Activated naive CD8-positive, alpha-beta T cell treated with anti-CD3 and anti-CD28 coated beads for 36 hours (primary cell): ENCODE measurements at places on chromosomes 12 and 14. TPM values are rescaled to one million over a fixed set of nuclear protein-coding genes. Genes with fewer than 3 reads are reported as not detected.

GRCh38 chr12:118315821-118316220 is 56.9 kb downstream of the TAOK3 start:
- H3K27ac ChIP-seq = no peak overlapping the region
- H3K4me1 ChIP-seq = peaks cover 24% of the 10 kb centered on the region
- H3K36me3 ChIP-seq = peaks cover 23% of the 10 kb centered on the region
- no peaks in the 10 kb centered on the region for H3K27me3 ChIP-seq
- DNase-seq = no peak
- H3K4me3 ChIP-seq = no peak overlapping the region

GRCh38 chr12:99436584-99436983 is 211.0 kb upstream of the GARIN6 start:
- H3K4me3 ChIP-seq = no peak overlapping the region
- H3K36me3 ChIP-seq = no peaks in the 10 kb centered on the region
- H3K27me3 ChIP-seq = no peaks in the 10 kb centered on the region
- no peaks in the 10 kb centered on the region for H3K4me1 ChIP-seq

NOC4L gene
- total RNA-seq = 59.2 TPM

DNA sequence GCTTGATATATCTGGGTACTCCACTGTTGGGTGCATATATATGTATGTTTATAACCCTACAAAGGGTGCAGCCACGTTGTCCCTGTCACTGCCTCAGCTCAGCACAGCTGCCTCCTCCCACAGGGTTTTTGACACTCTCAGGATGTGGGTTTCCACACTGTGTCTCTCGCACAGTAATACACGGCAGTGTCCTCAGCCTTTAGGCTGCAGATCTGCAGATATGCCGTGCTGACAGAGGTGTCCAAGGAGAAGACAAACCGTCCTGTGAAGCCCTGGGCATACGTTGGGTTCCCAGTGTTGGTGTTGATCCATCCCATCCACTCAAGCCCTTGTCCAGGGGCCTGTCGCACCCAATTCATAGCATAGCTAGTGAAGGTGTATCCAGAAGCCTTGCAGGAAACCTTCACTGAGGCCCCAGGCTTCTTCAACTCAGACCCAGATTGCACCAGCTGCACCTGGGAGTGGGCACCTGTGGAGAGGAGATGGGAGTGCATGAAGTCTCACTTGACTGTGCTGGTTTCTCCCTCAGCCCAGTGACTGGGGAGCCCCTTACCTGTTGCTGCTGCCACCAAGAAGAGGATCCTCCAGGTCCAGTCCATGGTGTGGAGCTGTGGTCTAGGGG is 498.7 kb downstream of the TMEM121 start:
- peaks cover 7% of the 10 kb centered on the region for H3K27me3 ChIP-seq
- H3K4me1 ChIP-seq = peaks cover 30% of the 10 kb centered on the region
- H3K27ac ChIP-seq = no peak overlapping the region
- peaks cover 10% of the 10 kb centered on the region for H3K36me3 ChIP-seq

DNA sequence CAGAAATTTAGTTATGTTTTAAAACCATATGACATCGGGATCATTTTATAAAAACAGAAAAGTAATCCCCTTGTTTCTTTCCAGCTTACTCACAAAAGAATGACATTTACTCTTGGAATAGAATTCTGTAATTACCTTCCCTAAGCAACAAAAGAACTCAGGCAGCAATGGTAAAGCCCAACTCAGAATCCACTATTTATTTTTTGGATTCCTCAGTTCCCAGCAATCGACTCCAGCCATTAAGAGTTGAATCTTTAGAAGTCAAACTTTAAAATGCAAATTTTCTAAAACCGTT is 65.9 kb downstream of the FOXN3 start:
- peaks cover 55% of the 10 kb centered on the region for H3K36me3 ChIP-seq
- peak overlapping the region; percentile 98 for H3K27ac ChIP-seq
- DNase-seq = no peak

GRCh38 chr14:54446161-54446693 is 5.1 kb upstream of the CNIH1 start:
- H3K27me3 ChIP-seq = no peaks in the 10 kb centered on the region
- DNase-seq = no peak
- H3K36me3 ChIP-seq = no peaks in the 10 kb centered on the region
- no peak overlapping the region for H3K4me3 ChIP-seq

PLEKHD1 gene
- not detected for total RNA-seq

DNA sequence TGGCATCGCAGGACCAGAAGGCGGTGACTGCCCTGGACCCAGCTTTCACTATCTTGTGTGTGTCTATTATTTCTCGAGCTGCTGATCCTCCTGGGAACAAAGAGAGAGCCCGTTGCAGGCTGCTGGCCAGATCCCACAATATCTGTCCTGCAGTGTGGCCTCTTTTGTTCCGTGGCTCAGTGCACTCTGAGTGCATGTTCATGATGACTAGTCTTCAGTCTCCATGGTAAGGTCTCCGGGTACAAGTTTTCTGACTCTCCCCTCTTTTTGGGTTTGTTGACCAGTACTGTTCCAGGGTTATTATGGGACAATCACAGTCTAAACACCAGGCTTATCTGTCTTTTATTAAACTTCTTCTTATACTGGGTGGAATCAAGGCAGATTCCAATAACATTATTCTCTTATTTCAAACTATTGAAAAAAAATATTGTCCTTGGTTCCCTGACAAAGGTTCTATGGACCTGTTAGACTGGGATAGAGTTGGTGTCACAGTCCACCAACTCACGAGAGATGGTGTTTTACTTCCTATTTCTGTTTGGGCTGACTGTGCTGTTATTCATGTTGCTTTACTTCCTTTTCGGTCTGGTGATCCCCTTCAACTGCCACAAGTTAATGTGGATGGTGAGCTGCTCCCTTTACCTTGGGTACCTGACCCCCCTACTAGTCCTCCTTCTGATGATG is 192.9 kb upstream of the ALG10B start:
- peaks cover 22% of the 10 kb centered on the region for H3K27me3 ChIP-seq
- no peaks in the 10 kb centered on the region for H3K36me3 ChIP-seq
- no peak overlapping the region for H3K27ac ChIP-seq
- DNase-seq = no peak
- peaks cover 2% of the 10 kb centered on the region for H3K4me1 ChIP-seq

DNA sequence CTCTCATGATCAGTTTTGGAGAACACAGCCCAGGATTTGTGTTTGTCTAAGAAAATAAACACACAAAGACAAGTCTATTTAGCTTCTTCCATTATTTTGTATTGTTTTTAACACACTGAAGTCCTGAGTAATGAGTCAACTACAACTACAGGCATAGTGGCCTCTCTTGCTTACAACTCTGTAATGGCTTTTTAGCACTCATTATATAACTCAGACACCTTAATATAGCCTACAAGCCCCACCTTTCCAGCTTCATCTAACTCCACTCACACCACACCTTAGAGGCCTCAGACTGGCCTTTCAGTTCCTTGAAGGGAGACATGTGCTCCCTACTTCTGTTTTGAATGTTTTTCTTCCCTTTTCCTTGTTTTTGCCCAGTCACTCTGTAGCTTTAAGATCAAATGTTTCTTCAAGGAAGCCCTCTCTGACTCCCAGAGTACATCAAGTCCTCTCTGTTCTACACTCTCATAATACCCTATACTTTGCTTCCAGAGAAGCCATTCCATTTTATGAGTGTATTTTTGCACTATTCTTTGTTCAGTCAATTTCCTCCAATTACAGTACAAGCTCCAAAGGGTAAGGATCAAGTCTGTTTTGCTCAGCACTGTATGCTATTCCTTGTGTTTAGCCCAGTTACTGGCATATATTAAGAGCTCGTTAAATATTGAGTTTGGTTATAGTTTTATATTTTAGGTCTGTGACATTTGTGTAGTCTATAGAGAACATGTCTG is 233.6 kb upstream of the ARHGAP5 start:
- H3K27ac ChIP-seq = no peak overlapping the region
- peaks cover 26% of the 10 kb centered on the region for H3K36me3 ChIP-seq
- H3K27me3 ChIP-seq = no peaks in the 10 kb centered on the region
- H3K4me1 ChIP-seq = no peaks in the 10 kb centered on the region
- DNase-seq = no peak

TMEM179 gene
- not detected for total RNA-seq

DNA sequence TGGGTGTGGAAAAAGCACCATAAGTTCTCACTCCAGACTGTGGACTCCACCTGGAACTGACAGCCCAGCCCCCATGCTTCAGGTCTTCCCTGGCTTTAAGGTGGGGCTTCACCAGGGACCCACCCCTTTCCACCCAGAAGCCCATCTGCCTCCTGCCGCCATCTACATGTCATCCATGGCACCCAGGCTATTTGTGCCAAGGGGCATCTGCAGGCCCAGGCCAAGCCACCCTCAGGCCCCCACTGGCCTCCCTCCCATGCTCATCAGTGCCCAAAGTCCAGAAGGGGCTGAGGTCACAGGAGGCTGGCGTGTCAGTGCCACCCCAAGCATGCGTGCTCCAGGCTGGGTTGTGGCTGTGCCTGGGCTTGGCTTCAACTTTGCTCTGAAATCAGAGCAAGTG is 212.2 kb upstream of the DIO3 start:
- no peaks in the 10 kb centered on the region for H3K4me1 ChIP-seq
- H3K27ac ChIP-seq = no peak overlapping the region
- no peak for DNase-seq
- no peaks in the 10 kb centered on the region for H3K36me3 ChIP-seq

GRCh38 chr14:105223770-105224544 is 24.4 kb upstream of the BTBD6 start:
- H3K27ac ChIP-seq = no peak overlapping the region
- no peak overlapping the region for H3K4me3 ChIP-seq
- no peak for DNase-seq
- peaks cover 2% of the 10 kb centered on the region for H3K4me1 ChIP-seq
- peaks cover 3% of the 10 kb centered on the region for H3K36me3 ChIP-seq

GRCh38 chr14:55077170-55078151 is 26.0 kb downstream of the MAPK1IP1L start:
- no peak overlapping the region for H3K27ac ChIP-seq
- DNase-seq = peak; percentile 9
- H3K4me1 ChIP-seq = peaks cover 12% of the 10 kb centered on the region
- no peak overlapping the region for H3K4me3 ChIP-seq

TSPAN19 gene
- total RNA-seq = not detected

DNA sequence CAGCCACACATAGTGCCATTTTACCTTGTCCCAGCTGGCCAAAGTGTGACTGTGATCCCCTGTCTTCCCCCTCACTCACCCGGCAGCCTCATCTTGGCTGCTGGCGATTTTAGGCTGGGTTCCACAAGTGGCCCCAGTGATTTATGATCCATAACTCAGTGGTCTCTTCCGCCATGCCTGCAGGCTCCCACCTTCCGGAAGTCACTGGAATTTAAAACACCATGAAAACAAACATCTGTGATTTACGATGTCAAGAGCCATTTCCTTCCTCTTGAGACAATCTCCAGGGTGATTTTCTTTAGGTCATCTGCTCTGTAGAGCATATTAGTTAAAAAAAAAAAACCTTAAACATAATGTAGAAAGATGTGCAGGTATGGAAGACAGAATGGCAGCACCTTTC is 282.3 kb downstream of the CACNA1C start:
- H3K36me3 ChIP-seq = no peaks in the 10 kb centered on the region
- H3K4me1 ChIP-seq = peaks cover 3% of the 10 kb centered on the region
- H3K27me3 ChIP-seq = no peaks in the 10 kb centered on the region
- no peak for DNase-seq

OR4E2 gene
- not detected for total RNA-seq

- H3K27me3 ChIP-seq = peaks cover 63% of the 10 kb centered on the region
- no peaks in the 10 kb centered on the region for H3K36me3 ChIP-seq
- peaks cover 13% of the 10 kb centered on the region for H3K4me1 ChIP-seq
Measured at GRCh38 chr12:52225752-52226151, 7.3 kb upstream of the KRT7 start.

SSTR1 gene
- not detected for total RNA-seq

TC2N gene
- 16.7 TPM for total RNA-seq

DNA sequence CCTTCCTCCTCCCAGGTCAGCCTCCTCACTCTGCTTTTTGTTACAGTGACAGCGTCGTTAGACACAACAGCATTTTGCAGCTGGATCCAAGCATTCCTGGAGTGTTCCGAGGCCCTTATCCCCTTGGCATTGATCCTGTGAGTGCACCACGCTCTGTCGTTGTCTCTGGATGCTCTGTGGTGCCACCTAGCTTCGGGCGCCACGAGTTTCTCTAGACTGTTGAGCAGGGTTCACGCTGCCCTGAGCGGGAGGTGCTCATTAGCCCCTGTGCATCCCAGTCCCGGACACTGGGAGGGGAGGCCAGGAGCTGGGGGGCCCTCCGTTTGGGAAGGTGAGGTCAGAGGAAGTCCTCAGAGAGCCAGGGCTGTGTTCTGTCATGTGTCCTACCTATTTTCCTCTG is 17.3 kb upstream of the DNAH10 start:
- no peak for DNase-seq
- peaks cover 44% of the 10 kb centered on the region for H3K36me3 ChIP-seq
- no peak overlapping the region for H3K27ac ChIP-seq
- no peaks in the 10 kb centered on the region for H3K27me3 ChIP-seq
- peaks cover 22% of the 10 kb centered on the region for H3K4me1 ChIP-seq
- no peak overlapping the region for H3K4me3 ChIP-seq

- no peaks in the 10 kb centered on the region for H3K27me3 ChIP-seq
- H3K4me3 ChIP-seq = no peak overlapping the region
- DNase-seq = no peak
- no peaks in the 10 kb centered on the region for H3K4me1 ChIP-seq
- no peaks in the 10 kb centered on the region for H3K36me3 ChIP-seq
Measured at GRCh38 chr12:61029516-61029915, 1230.7 kb upstream of the USP15 start.

DYNC1H1 gene
- total RNA-seq = 216 TPM

- H3K36me3 ChIP-seq = no peaks in the 10 kb centered on the region
- DNase-seq = no peak
- peaks cover 2% of the 10 kb centered on the region for H3K4me1 ChIP-seq
- H3K27ac ChIP-seq = no peak overlapping the region
- H3K27me3 ChIP-seq = peaks cover 35% of the 10 kb centered on the region
Measured at GRCh38 chr12:52126605-52127578, 47.4 kb downstream of the SMIM41 start.

DNA sequence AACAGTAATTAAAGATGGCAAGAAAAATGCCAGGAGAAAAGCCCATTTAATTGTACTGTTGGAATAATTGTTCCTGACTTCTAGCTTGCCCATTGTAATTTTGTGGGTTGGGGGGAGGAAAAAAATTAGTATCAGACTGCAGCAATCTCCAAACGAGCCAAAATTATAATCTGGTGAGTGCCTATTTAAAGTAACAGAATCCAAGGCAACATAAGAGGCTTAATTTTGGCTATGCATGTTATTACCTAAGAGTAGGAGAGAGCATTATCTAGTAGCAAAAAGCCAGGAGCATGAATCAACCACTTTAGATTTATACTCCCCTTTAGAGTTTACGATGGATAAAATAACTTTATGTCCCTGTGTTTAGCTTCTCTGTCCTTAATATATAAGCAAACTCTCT is 14.6 kb upstream of the DENND5B start:
- no peak for DNase-seq
- H3K4me1 ChIP-seq = no peaks in the 10 kb centered on the region

DNA sequence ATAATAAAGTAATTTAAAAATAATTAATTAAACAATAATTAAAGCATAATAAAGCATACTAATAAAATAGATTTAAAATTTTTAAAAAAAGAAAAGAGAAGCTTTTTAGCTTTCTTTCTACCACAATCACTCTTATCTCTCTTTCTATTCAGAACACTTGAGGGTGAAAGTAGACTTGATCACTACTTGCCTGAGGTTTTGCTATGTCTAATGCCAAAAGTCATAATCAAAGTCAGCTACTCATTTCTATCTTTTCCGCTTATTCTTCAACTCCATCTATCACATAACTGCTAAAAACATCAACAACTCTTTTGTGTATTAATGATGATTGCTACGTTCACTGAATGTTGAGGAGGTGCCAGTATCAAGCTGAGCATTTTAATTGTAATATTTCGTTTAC is 202.0 kb upstream of the KRR1 start:
- H3K36me3 ChIP-seq = no peaks in the 10 kb centered on the region
- no peak overlapping the region for H3K4me3 ChIP-seq
- peaks cover 15% of the 10 kb centered on the region for H3K27me3 ChIP-seq
- H3K4me1 ChIP-seq = peaks cover 16% of the 10 kb centered on the region
- DNase-seq = no peak
